ENCODE measurements at places on chromosomes 6 and 20.
A peak's percentile ranks its signal among the peaks of the same experiment; 100 is the strongest.

DNA sequence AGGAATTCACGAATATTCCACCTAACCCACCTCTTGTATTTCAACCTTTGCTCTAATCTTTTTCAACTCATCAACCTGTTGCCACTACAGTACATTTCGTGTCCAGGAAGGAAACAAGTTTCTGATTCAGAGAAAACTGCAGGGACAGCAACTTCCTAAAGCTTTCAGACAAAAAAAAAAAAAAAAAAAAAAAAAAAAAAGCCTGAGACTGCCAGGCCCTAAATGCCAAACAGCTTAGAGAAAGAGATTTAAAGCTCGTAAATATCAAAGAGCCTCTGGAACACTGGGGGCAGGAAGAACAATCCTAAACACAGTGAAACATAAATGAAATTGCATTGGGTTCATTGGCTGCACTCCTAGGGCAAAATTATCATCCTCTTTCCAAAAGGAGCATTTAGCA, 411.2 kb upstream of the SPTLC3 start:
- DNase-seq, result no peak

DNA sequence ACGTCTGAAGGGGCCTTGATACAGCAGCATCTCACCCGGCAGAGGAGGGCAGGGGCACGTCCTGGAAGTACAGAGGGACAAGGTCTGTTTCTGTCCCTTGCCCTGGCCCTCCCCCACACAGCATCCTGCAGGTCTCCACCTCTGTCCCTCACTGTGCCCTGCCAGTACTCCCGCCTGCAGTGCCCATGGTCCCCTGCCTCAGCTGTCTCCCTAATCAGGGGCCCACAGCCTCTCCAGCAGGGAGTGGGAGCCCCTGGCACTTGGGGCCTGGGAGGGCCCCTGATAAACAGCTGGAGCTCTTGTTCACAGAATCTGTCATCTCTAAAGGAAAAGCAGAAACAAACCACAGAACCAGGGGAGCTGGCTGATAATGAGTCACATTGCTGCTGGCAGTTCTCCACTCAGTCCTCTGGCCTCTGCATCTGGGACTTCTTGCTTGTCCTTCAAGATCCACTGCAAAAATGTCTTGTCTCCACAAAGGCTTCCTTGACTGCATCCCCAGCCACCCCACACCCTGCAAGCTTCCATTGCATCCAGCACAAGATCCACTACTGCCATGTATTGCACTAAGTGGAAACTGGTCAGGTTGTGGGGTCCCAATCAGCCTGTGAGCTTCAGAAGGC, 33.2 kb upstream of the TAF8 start:
- peak; percentile 77 for DNase-seq

DNA sequence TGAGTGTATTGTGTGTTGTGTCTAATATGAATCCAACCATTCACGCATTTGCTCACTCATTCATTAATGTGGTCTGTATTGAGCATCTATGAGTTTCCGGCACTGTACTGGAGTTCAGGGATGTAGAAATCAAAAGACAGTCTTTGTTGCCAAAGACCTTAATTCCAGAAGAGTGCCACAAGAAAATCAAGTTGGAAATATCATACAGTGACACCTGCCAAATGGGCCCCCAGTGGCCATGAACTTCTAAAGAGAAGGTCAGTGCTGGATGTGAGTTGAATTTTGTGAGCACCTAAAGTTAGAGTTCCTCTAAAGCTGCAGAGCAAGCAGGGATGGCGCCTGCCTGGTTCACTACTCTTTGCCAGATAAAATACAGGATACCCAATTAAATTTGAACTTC, 175.9 kb downstream of the DOK5 start:
- no peak for DNase-seq

- peak; percentile 25 for DNase-seq
Measured at GRCh38 chr20:14997791-14998190, 660.4 kb upstream of the FLRT3 start.

GRCh38 chr6:36320475-36320874, 16.2 kb downstream of the BNIP5 start:
- DNase-seq, result no peak

DNA sequence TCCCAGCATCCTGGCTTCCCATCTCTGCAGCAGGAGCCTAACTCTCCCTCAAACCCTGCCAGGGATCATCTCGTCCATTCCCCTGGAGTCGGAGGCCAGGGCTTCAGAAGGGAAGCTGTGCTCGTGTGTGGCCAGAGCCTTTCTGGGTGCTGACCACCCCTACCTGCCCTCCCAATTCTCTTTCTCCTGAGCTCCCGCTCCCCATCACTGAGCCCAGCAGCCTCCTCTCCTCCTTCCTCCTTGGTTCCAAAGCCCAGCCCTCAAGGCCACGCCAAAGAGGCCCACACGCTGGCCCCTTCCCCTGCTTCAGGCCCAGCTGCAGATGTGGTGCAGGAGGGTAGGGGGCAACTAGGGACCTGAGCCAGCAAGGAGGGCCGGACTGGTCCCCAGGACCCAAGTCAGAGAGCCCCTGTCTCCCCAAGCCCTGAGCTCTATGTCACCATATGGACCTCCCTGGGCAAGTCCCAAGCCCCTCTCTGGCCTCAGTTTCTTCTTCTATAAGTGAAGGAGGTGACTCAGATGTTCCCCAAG, 1.3 kb downstream of the FAM83C start:
- DNase-seq, result no peak

- no peak for DNase-seq
Measured at GRCh38 chr6:47028835-47029360, 13.2 kb downstream of the ADGRF1 start.

- no peak for DNase-seq
Measured at GRCh38 chr6:128914051-128914450, 31.1 kb downstream of the LAMA2 start.

DNA sequence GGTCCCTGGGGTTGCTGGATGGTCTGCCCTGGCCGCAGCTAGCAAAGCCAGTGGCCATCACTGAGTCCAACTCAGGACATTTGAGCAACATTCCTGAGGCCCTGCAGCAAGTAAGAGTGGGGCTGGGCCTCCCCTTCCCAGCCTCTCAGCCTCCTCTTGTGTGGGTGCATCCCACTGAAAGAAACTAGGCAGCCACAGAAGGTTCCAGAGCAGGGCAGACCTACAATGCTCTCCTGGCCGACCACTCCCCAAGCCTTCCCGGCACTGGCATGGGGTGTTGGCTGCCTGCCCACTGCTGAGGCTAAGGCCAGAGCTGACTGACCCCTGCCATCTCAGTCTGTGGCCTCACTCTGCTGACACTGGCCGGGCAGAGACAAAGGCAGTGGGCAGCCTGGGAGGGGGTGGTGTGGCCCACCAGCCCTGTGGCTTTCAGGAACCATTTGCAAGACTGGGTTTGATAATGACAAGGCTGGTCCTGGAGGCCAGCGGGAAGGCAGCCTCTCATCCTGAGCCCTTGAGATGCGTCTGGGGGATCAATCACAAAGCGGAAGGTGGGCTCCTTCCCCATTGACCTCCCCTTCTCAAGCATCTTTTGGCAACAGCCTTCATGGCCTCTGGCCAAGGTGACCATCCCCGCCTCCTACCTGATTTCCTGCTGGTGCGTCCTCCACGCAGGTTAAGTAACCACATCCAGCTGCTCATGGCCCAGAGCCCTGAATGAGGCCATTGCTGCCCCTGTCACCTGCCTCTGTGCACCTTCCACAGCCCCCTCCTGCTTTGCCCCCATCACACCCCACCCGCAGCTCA, 9.6 kb downstream of the DLGAP4 start:
- no peak for DNase-seq

DNA sequence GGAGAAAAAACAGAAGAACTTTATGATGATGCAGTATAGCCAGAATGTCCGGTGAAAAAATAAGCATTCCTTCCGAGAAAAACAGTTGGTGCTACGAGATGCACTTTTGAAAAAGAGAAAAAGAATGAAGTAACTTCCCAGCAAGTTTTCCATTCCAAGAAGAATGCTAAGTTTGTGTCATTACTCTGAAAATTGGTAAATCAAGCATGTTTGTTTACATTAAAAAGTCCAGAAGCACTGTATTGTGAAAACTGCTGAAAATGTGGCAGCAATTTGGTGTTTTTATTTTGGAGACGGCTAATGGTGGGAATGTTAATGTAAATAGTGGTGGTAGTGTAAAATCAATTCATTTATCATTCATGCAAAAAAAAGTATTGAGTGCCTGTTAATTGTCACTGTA, 46.3 kb downstream of the MKKS start:
- peak; percentile 33 for DNase-seq

DNA sequence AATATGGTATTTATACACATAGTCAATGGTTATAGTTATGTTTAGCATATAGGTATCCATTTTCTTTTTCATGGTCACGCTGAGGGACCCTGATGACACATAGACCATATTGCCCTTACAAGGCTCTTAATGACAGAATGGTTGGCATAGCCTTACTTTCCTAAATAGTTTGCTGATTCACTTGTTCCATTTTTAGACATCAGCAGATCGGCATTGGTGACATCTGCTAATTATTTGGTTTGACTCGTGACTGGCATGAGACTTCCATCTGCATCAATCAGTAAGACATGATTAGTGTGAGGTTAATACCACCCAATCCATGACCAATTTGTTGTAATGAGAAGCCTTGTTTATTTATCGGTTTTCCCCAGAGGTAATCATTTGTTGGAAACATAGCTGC, 309.7 kb downstream of the ALDH8A1 start:
- no peak for DNase-seq

GRCh38 chr20:63554361-63555278, 661 bp downstream of the FNDC11 start:
- DNase-seq, result no peak

DNA sequence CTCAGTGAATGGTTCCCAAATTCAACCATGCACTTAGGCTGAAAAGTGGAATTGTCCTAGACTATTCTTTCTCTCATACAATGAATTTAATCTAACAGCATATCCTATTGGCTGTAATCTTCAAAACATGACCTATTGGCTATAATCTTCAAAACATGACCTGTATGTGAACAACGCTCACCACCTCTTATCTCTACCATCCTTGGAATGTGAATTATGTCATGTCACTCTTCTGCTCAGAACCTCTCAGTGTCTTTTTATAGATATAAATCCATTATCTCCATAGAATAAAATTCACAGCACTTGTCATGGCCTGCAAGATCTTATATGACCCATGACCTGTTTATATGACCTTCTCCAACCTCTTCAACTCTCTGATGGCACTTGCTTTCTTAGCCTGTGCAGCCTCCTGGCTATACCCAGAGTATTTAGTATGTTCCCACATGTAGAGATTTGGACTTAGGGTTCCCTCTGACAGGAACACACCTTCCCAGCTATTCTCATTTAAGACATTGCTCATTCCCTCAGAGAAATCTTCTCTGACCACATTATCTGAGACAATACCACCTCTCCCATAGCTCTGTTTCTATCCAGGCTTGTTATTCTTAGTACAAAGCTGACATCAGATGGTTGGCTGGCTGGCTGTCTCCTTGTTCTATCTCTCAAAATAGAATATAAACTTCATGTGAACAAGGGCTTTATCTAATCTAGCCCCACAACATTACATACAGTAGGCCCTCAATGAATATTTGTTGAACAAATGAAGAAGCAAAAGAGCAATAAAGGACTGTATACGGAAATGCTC, 275.0 kb upstream of the PREP start:
- no peak for DNase-seq

DNA sequence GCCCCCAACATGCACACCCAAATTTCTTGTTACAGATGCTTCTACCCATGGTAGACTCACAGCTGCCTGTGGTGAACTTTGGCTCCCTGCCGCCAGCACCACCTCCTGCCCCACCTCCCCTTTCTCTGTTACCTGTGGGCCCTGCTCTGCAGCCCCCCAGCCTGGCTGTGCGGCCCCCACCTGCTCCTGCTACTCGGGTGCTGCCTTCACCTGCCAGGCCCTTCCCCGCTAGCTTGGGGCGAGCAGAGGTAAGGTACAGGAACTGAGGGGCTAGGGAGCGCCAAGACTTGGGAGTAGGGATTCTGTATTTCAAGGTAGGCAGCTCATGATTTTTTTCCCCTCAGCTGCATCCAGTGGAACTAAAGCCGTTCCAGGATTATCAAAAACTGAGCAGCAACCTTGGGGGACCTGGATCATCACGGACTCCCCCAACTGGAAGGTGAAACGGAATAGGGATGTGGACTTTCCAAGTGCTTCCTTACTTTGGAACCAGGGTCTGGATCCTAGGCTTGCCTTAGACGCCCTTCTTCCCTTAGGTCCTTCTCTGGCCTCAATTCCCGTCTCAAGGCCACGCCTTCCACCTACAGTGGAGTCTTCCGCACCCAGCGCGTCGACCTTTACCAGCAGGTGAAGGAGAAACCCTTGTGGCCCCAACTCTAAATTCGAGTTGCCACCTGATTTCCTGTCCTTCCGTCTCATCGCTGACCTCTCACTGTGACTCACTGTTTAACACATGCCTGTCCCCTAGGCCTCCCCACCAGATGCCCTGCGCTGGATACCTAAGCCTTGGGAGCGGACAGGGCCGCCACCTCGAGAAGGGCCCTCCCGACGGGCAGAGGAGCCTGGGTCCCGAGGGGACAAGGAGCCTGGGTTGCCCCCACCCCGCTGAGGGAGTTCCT, 15.5 kb downstream of the BAG6 start:
- DNase-seq, result no peak

- no peak for DNase-seq
Measured at GRCh38 chr6:149314325-149314905, 3.1 kb upstream of the TAB2 start.

DNA sequence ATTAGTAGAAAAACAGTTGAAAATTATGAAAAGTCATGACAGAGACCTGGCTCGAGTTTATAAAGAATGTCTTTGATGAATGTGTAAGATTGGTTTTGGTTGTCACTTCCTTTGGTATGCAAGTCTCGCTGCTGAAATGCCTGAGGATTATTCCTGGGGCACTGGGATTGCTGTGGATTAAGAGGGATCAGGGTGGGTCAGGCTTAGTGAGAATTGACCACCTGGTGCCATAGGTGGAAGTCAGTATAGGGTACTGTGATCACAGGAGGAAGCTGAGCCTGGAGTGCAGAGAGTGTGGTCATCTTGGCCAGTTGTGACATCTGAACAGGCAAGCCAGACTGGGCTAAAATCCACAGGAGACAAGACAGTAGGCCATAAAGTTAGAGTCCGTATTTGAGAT, 34.9 kb downstream of the CEP43 start:
- DNase-seq, result no peak

DNA sequence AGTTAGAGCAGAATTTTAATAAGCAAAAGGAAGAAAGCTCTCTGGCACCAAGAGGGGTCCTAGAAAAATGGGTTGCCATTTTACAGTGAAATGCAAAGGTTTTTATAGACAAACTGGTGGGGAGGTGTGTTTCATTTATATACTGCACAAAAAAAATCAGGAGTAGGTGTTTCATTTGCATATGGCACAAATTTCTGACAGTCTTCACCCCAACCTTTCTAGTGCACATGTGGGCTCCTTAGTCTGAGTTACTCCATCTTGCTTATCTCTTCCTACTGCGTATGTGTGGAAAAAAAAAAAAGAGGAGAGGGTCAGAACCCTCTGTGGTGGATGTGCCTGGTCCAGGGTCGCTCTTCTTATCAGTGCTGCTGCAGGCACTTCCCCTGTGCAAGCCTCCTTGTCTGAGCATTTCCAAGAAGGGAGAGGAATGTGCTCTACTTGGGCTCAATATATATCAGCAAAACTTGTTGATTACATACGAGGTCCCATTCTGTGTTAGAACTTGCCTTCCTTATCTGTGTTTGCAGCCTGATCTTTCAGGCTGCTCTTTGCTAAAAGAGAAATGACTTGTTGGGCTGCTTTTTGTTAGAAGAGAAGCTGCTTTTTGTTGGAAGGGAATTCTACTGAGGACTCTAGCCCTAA, 59.0 kb upstream of the MRAP2 start:
- no peak for DNase-seq

All from adipocyte (in vitro differentiated cells).